ENCODE measurements at places on chromosomes 16 and 17.

- DNase-seq, result no peak
Measured at GRCh38 chr16:80806927-80807340, 2.5 kb upstream of the CDYL2 start.

- DNase-seq, result no peak
Measured at GRCh38 chr17:45948498-45948880, 50.6 kb upstream of the STH start.

DNA sequence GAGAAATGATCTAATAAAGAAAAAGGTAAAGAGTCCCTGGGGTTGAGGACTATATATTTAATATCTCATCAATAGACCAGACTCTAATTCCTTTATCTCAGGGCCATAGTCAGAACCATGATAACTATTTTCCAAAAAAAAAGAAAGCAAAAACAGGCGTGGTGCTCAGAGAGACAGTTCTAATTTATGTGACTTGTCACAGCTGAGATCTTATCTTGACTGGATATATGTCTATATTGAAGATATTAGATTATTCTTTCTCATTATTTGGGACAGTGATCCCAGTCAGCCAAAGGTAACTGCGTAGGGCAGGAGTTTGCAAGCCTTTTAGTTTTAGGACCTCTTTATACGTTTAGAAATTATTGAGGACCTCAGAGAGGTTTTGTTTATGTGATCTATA is 52.4 kb downstream of the ITFG1 start:
- DNase-seq, result no peak

DNA sequence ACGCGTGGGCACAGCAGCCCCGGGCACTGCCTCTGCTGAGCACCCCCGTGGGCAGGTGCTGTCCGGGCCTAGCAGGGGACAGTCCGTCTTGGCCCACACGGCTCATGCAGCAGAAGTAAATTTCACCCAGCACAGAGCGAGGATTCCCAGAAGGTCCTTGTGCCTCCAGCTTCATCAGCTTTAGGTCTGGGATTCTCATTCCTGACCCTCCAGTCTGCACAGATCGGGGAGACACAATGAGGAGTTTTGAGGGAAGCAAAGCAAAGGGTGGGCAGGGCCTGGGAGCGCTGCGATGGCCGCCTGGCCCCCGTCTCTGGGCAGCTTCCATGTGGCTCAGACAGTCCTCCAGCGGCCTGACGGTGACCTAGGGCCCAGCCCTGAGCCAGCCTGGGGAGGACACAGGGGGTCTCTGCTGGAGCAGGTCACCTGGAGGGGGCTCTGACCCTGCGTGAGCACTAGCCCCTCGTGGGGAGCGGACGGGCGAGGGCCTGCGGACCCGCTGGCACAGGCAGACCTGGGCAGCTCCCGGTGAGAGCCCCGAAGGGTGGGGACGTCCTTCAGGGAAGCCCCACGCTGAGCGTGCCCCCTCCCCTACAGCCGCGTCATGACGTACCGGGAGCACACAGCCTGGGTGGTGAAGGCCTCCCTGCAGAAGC is 30.7 kb upstream of the CHMP6 start:
- DNase-seq, result no peak

DNA sequence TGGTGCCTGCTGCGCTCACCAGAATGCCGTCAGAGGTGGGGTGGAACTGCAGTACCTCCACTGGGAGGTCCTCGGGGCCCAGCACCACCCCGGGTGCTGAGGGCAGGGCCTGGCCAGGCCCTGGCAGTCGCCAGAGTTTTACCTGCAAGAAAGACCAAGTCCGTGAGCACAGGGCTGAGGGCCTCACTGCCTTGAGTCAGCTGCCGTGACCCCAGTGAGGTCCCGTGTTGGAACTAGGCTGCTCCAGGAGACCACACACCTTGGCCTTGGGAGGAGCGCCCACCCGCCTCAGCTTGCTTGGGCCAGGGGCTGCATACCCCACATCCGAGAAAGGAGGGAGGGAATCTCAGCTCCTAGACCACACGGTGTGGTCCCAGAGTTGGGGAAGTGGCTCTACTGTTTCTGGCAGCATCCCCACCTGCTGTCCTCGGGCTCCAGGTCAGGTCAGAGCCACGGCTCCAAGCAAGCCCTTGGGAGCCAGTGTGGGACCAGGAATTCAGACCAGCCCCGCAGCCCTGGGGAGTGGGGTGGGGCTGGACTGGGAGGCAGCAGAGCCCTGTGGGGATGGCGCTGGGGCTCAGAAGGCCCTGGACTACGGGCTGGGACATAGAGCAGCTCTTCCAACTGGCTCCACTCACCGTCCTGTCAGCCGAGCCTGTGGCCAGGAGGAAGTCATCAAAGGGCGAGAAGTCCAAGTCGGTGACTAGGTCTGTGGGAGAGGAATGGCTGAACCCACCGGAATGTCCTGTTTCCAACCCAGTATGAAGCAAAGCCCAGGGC is 8.7 kb downstream of the CORO7 start:
- DNase-seq, result no peak

DNA sequence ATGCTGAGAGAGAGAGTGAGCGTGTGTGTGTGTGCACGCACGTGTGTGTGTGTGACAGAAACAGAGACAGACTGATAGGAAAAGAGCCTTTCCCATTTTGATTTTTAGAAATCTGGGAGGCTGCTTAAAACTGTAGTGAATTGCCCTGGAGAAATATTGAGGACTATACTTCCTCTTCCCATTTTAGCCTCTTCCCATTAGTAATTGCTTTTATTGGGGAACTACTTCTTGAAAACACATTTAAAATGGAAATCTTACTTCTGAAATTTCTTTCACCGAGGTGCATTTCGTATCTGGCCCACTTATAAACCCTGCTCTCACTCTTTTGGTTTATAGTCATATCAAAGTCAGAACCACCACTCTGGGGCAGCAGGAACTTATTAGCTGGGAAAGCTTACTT is 47.1 kb downstream of the NUP93 start:
- DNase-seq, result no peak

- no peak for DNase-seq
Measured at GRCh38 chr16:55471448-55472097, 7.4 kb upstream of the MMP2 start.

GRCh38 chr16:28503470-28504259 is 3.0 kb downstream of the IL27 start:
- DNase-seq, result no peak

GRCh38 chr17:81380666-81381518 is 14.4 kb upstream of the BAHCC1 start:
- no peak for DNase-seq

- DNase-seq, result no peak
Measured at GRCh38 chr17:70780031-70780430, 610.7 kb downstream of the KCNJ2 start.

DNA sequence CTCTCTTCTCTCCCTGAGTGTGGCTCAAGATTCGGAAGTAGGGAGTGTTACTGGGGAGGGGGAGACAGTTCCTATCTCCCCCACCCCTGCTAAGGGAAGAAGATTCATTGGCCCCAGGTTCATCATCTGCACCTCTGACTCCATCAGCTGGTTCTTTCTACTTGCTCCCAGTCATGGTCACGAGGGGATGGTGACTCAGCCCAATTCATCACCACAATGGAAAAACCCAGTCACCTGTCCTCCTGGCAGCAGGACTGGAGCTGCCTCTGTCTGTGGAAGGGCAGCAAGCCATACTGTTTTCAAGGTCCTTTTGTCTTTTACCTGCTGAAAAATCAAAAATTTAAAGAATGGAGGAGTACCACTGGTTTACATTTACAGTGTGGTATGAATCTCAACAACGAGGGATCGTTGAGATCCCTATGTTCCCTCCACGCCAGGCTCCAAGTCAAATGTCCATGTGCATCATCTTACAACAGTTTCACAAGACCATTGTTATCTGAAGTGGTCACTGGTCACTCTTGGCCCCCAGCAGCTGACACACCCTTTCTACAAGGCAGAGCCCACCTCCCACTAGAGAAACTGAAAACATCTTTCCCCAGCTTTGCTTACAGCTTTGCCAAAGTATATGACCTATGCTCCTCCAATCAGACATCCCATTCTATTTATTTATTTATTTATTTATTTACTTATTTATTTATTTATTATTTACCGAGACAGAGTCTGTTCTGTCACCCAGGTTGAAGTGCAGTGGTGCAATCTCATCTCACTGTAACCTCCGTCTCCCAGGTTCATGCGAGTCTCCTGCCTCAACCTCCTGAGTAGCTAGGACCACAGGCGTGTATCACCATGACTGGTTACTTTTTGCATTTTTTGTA is 40.4 kb upstream of the NDRG4 start:
- no peak for DNase-seq

GRCh38 chr16:69771651-69771967 is 9.5 kb downstream of the WWP2 start:
- no peak for DNase-seq

DNA sequence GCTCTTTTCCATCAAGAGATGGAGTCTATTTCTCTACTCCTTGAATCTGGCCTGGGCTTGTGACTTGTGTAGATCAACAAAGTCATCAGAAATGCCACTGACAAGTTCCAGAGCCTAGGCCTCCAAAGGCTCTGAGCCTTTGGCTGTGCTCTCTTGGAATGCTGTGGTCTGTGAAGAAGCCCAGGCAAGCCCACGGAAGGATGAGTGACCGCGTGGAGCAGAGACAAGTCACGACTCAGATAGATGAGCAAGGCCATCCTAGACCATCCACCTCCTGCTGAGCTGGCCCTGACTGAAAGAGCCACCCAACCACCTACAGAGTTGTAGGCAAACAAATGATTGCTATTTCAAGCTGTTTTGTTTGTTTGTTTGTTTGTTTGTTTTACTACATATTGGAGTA is 11.6 kb upstream of the ICAM2 start:
- DNase-seq, result no peak

GRCh38 chr16:79483336-79483735 is 117.2 kb downstream of the MAF start:
- DNase-seq, result no peak

- no peak for DNase-seq
Measured at GRCh38 chr16:78925083-78925767, 675.3 kb downstream of the MAF start.

DNA sequence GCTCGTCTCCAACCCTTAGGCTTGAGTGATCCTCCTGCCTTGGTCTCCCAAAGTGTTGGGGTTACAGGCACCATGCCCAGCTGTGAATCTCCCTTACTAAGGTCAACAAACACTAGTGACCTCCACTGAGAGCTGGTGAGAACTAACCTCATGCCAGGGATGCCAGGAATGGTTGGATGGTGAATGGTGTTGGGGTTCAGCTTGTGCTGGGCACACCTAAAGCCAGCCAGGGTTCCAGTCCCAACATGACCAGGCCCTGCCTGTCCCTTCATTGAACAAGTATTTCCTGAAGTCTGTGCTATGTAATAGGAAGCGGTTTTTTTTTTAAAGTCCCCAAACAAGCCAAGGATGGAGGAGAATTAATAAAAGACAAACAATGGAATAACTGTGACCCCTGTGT is 56.0 kb upstream of the TOB1 start:
- DNase-seq, result no peak

GRCh38 chr17:9612006-9612405 is 33.3 kb upstream of the USP43 start:
- DNase-seq, result no peak

- no peak for DNase-seq
Measured at GRCh38 chr17:40063901-40064531, 1.3 kb downstream of the THRA start.

DNA sequence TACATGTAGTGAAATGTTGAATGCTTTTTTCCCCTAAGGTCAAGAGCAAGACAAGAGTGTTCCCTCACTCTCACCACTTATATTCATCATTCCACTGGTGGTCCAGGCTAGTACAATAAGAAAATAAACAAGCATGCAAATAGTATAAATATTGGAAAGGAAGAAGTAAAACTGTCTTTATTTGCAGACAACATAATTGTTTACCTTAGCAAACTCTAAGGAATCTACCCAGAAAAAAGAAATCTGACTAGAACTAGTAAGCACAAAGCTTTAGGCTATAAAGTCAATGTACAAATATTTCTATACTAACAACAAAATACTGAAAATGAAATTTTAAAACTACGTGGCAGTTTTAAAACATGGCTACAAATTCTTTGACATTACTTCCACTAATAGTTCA is 101.7 kb downstream of the CYB561 start:
- DNase-seq, result no peak

GRCh38 chr16:67279296-67280089 is at the start of gene PLEKHG4:
TSS of gene PLEKHG4 (plus strand) at chr16:67279532. CDS start at chr16:67280045, 513 bp downstream.
- DNase-seq, result no peak

- no peak for DNase-seq
Measured at GRCh38 chr17:7237266-7237760, 1.9 kb downstream of the PHF23 start.

DNA sequence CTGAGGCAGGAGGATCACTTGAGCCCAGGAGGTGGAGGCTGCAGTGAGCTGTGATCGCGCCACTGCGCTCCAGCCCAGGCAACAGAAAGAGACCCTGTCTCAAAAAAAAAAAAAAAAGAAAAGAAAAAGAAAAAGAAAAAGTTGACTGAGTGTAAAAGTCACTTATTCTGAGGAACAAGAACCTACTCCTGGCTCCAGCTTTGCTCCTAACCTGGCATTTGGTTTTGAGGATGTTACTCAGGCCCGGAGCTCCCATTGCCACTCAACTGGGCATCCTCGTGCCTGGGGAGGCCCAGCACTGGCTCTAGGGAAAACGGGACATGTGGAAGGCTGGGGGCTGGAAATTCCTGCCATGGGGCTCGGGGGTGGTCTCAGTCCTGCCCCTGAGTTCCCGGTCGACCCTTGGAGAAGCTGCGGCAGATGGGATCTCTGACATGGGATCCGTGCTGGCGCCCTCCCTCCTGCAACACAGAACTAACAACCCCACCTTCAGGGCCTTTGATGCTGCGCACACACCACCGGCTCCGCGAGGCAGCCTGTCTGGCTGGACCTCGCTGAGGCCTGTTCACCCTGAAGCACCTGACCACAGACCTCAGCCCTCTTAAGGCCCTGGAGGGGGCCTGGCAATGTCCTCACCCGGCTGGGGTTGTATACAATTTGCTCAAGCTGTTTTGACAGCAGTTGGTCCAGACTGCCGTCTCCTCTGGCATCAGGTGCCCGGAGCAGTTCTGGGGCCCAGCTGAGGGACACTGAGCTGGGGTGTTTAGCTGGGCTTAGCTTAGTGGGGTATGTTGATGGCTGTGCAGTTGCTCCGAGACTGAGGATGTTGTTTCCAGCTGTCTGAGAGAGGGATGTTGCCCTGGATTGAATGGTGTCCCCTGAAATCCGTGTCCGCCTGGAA is 12.3 kb downstream of the CD7 start:
- DNase-seq, result no peak

GRCh38 chr17:81277421-81277820 is 17.7 kb downstream of the SLC38A10 start:
- no peak for DNase-seq

- DNase-seq, result no peak
Measured at GRCh38 chr16:12025472-12025871, 48.9 kb downstream of the SNX29 start.

DNA sequence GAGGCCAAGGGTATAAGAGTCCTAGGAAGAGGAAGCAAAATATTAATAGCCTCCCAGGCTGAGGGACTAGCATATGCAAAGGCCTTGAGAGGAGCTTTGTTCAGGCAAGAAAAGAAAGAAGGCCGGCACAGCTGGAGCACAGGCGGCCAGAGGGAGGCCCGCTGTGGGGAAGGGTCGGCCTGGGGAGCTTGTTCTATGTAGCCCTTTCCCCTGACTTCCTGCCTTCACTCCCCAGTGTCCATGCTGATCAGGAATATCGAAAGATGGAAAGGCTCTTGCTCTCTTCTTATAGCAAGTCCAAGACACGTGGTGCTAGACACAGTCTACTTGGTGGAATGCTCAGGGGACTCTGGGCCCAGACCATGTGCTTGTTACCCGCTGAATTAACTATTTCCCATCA is 27.4 kb upstream of the HAS3 start:
- no peak for DNase-seq
